ENCODE measurements at places on chromosomes 7 and 10.

- no peak for DNase-seq
These were observed 4.3 kb downstream of the COPS6 start for GRCh38 chr7:100093054-100093453.

DNA sequence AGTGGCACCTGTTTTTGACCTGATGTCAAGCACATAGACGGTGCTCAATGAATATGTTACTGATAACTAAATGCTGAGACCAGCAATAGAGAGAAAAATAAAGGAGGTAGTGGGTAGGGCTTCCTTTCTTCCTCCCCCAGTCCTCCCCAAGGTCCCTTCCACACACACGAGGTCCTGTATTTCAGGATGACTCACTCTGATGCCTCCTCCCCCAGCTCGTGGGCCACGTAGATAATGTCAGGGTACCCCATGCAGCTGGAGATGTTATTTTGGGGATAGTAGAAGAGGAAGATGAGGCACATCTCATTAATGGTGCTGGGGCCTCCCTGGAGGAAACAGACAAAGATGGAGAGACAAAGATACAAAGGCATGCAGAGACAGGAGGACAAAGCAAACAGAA is 17.3 kb downstream of the PRSS58 start:
- DNase-seq = no peak

DNA sequence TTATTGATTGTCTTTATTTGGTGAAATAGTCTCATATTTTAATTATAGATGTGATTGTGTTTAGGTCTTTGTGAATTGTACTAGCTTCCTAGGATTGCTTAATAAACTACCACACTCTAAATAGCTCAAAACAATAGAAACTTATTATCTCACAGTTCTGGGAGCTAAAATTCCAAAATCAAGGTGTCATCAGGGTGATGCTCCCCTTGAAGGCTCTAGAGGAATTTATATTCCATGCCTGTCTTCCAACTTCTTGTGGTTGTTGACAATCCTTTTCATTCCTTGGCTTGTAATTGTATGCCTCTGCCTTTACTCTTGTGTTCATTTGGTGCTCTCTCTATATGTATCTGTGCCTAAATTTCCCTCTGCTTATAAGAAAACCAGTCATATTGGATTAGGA is 155.3 kb upstream of the AKR1E2 start:
- DNase-seq = no peak

- no peak for DNase-seq
These were observed 73.7 kb downstream of the PLPP4 start for GRCh38 chr10:120530699-120531098.

DNA sequence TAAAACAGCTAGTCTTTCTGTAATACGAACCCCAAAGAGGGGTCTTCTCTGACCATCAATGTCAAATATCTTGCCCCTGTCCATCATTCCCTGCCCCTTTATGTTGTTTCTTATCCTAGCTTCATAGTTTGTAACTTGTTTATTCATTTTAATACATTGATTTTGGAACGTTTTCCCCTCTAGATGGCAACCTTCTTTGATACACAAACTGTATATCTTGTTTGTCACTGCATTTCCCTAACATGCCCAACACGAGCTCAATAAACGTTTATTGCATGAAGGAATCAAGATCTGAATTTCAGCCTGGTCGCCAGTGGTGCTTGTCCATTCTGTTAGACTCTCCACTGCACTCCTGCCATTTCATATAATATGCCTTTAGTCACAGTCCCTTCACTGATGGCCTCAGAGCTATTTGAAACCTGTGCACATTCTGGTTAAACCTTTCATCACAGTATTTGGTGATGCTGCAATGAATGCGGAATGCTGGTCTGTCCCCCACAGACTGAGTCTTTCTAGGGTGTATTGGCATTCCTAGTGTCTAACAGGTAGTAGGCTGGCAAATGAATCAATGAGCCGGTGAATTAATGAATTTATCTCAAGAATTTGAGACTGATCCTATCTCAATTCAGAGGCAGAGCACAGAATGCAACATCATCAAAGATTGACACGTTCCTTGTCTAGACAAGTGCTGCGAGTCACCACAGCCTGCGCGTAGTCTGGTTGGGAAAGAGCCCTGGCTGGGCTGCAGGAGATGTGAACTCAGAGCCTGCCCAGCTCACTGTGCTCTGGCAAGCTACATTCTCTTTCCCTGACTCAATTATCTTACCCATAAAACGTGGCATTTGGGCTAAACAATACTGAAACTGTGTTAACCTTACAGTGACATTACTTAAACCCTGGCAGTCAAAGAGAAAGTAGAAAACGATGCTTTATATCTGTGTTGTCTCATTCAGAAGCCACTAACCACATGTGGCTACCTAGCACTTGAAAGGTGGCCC is 55.2 kb upstream of the FRMD4A start:
- no peak for DNase-seq

- no peak for DNase-seq
These were observed 59.2 kb upstream of the OIT3 start for GRCh38 chr10:72834183-72834825.

GRCh38 chr10:80664071-80664680 is 126.5 kb downstream of the SH2D4B start:
- DNase-seq = no peak

GRCh38 chr10:89389254-89389653 is 3.2 kb upstream of the IFIT1 start:
- DNase-seq = no peak

GRCh38 chr7:29156907-29157452 is 10.6 kb upstream of the CPVL start:
- no peak for DNase-seq

All from stimulated activated CD8-positive, alpha-beta memory T cell treated with anti-CD3 and anti-CD28 coated beads, Interleukin-2, amount 100 ng/mL, for 1 hour (primary cell).